Stimulated activated CD4-positive, alpha-beta T cell treated with anti-CD3 and anti-CD28 coated beads, TNF-alpha, amount 100 ng/mL, for 1 hour (primary cell): ENCODE measurements at places on chromosomes 13 and 19.

- no peak for DNase-seq
These were observed 58.5 kb downstream of the C13orf42 start for GRCh38 chr13:51052581-51052980.

DNA sequence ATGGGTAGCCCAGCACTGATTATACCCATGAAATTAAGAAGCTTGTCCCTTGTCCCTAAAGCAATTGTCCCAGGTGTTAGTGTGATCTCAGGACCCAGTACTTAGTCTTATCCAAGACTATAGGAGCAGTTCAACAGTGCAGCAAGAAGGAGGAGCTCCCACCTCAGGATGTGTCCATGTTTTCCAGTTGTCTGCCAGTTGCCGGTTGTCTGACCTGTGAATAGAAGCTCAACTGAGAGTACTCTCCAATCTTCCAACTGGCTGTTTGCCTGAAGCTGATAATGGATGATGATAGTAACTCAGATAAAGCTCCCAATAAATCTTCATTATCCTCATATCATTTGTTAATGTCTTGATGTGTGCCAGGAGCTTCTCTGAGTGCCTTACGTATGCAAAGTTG, 107.2 kb upstream of the HTR2A start:
- DNase-seq = no peak

- DNase-seq = no peak
These were observed 27.5 kb downstream of the LNX2 start for GRCh38 chr13:27592865-27593264.

- no peak for DNase-seq
These were observed 5.6 kb upstream of the RAB8A start for GRCh38 chr19:16106121-16106520.

DNA sequence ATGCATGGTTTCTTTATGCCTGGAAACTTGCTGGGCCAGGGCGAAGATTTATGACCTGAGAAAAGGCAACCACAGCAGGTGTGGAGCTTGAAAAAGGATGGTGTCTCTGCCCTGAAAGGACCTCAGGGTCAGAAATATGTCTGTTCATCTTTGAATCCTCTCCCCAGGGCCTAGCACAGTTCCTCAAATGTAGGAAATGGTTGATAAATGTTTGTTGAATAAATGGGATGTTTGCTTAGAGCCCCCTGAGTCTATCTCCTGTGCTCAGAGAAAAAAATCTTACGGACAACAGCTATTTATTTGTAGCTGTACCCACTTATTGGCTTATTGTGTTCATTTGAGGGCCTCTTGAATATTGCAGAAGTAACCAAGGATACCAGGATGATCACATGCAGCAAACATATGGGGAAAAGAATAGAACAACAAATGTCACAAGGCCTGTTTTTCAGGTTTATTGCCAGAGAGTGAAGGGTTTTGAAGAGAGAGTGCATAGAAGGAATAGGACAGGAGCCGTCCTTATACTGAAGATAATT, 114.5 kb downstream of the KLF5 start:
- no peak for DNase-seq

DNA sequence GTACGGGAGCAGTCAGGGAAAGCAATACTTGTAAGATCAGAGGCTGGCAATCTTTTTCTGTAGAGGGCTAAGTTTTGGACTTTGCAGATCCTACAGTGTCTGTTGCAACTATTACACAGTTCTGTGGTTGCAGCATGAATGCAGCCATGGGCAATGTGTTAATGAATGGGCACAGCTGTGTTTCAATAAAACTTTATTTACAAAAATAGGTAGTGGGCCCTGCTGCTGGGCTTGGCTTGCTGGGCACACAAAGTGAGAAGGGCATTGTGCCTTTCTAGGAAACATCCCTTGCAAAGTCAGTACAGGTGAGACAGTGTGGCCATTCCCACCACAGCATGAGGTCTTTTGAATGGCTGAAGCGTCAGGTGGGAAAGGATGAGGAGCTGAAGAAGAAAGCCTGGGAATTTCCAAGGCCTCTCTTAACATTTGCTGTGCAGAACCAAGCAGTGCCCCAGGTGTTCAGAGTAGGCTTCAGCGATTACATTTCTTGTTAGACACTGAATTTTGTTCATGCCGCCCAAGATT, 9.1 kb downstream of the KL start:
- DNase-seq = no peak

DNA sequence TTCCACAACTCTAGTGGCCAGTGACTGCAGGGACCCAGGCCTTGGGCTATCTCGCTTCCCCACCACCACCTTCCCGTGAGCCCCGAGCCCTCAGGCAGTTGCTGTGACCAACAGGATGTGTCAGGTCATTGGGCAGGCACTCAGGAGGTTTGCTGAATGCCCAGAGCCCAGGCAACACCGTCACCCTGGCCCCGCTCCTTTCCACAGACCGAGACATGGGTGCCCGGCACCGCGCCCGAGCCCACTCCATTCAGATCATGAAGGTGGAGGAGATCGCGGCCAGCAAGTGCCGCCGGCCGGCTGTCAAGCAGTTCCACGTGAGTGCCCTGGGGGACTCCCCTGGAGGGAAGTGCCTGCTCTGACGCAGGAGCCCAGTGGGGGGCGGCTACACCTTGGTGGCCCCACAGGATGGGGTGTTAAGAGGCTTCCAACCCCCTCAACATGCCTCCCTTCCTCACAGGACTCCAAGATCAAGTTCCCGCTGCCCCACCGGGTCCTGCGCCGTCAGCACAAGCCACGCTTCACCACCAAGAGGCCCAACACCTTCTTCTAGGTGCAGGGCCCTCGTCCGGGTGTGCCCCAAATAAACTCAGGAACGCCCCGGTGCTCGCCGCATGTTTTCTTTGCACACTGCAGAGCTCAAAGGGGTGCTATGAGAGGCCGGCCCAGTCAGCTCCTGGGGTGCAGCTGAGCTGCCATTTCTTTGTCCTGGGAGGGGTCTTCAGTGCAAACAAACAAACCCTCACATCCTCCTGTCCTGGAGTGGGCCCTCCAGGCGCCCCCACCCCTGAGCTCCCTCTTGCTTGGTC, 3.2 kb downstream of the RPL18A start:
- no peak for DNase-seq

DNA sequence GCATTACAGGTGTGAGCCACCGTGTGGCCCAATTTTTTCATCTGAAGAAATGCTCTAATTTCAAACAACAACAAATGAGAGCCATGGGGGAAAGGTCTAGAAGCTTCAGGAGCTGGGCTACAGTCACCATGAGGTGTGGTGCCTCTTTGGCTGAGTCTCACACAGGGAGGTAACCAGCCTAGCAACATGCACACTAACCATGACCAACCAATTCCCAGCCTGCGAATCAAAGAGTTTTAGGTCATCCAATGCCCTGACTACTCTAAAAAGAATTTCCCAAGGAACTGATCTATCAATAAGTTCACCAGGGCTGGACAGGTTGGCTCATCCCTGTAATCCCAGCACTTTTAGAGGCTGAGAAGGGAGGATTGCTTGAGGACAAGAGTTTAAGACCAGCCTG, 29.9 kb downstream of the PBX4 start:
- DNase-seq = no peak

DNA sequence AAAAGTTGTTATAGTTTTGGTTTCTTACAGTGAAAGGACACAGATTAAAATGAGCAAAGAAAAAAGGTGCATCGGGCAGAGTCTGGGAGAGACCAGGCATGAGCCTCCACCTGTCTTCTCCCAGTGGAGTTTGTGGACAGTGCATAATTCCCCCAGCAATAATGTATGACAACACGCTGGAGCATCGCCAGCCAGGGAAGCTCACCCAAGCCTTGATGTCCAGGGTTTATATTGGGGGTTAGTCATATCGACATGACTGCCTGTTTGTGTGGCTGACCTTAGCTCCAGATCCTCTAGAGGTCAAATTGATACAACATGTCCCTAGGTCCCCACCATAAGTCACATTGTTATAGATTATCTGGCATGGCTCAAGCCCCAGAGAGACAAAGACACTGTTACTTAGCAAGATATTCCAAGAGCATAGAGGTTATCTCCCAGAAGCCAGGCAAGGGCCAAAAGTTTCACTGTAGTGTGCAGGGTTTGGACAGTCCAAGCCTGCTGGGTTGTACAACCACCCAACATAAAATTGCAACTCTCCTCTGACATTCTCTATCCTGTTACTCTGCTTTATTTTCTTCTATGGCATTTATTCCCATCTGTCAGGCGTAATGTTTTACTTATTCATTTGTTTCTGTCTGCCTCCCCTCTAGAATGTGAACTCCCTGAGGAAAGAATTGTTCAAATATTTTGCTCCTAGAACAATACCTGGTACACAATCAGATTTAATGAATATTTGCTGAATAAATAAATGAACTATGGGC, 5.6 kb upstream of the KLK13 start:
- DNase-seq = no peak

DNA sequence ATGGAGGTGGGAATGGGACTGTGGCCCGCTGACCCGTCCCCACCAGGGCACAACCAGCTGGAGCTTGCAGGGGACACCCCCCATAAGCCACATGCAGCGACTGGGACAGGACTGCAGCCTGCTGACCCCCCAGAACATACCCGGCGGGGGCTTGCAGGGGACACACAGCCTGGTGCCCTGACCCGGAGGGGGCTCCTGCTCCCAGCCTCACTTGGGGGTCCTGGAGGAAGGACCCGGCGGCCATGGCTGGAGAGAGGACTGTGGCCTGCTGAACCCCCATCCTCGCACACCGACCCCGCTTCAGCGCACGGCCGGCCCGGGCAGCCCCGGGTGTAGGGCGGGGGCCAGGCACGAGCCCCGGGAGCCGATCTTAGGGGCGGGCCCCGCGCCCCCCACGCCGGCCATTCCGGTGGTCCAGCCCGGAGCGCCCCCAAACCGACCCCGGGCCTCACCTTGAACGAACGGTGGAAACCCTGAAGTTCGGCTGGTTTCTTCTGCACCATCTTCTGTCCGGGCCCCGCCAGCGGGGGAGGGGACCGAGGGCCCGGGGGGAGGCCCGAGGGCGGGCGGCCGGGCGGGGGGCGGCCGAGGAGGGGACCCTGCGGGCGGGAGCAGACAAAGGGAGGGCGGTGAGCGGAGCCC, 574 bp downstream of the MKNK2 start:
- DNase-seq = no peak

- DNase-seq = no peak
These were observed 4.1 kb downstream of the IER2 start for GRCh38 chr19:13154241-13154778.

DNA sequence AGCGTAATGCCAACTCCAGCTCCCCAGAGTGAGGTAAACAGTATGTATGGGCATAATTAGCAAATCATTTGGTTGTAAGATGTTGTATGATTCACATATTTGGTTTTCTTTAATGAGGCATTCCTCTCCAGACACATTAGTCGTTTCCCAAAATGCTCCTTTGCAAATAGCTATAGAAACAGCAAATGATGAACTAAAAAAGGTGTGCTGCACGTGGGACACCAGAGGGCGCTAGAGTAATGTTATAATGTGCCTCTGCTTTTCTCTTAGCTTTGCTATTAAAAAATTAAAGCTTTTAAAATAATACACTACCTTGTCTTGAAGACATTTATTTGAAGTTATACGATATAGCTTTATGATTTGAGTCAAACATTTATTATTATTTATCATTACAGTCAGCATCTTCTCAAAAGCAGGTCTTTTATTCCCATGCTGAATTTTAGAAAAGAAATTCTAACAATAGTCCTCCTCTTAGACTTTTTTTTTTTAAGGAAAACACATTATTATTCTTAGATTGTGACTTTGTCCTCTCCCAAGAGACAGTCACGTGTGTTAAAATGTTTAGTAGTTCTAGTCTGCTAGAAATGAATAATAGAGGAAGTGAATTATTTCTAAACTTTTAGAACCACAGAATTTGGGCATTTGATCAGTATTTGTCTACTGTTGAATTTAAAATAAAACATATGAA, 121.6 kb upstream of the FRY start:
- no peak for DNase-seq

DNA sequence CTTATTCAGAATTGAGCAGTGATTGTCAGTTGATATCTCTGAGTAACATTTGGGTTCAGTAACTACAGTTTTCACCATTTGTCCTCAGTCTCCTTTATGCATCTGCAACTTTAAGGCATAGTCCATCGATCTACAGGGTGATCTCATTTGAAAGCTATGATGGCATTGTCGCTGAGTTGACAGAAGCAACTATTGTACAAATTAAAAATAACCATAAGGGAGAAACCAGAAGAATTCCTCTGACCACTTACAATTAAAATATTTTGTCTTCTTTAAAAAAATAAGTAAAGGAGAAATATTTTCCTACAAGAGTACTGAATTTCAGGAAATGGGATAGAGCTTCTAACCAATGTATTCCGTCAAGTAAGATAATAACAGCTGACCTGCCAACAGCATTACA, 30.6 kb downstream of the RAP2A start:
- DNase-seq = no peak

DNA sequence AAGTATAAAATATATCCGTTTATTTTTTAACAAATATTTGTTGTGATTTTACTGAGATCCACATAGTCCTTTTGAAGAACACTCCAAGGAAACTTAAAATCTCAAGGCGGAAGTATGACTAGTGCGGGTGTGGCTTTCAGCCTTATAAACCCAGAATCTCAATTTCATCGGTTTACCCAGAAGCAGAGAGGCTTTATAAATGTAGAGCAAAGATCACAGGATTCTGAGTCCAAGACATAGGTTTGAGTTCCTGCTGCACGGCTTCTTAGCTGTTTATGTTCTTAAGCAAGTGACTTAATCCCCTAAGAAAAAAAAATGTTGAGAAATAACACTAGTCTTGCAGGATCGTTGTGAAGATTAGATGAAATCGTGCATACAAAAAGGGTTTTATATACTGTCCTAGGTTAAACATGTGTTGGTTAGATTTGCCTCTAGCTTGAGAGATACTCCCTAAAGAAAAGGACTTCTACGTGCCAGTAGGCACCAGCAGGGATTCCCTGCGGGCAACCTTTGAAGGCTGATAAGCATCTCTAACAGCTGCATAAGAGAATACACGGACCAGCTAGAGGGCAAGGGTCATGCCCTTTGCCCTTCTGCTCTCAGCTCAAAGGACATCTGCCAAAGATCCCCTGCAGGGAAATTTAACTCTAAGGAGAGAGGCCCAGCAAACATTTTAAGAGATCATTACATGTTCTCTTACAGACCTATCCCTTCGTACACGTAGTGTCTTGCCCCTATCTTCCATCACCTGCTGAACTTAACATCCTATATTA, 130.4 kb upstream of the MIR17HG start:
- DNase-seq = no peak
